ENCODE measurements at places on chromosomes 6 and 20. TPM values are rescaled to one million over a fixed set of nuclear protein-coding genes. Genes with fewer than 3 reads are reported as not detected.

DNA sequence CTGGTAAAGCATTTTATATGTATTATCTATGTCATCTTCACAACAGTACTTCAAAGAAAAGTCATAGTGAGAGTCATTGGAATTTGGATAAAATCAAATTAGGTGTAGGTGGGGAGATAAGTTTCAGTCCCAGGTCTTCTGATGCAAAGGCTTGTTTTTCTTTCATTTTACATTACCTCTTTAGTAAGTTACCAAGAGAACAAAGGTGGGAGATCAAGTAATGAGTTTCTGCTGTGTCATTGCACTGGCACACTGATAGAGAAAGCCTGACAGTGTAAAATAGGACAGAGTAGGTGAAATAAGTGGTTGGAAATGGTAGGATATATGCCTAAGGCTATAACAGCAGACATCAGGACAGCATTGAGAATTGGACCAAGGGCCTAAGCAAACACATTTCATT lies 250.4 kb downstream of the NKAIN2 start:
- DNase-seq: no peak

DNA sequence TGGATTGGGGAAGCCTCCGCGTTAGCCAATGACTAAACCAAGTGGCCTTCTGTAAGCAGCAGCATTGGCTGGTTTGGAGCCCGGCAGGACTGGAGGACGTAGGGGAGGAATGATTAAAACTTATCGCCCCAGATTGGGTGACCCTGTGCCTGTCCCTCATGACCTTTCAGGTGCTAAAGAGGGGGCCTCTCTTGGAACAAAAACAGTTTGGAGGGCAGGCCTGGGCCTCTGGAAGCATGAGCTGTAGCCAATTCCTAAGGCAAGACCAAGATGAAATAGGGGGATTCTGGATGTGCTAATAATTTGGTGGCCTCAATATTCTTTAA lies 1.4 kb downstream of the GMPR start:
- no peak for DNase-seq

- DNase-seq: no peak
Measured at GRCh38 chr6:119157506-119157815, 79.0 kb upstream of the FAM184A start.

- DNase-seq: peak; percentile 60
Measured at GRCh38 chr6:167906899-167907298, 80.2 kb downstream of the AFDN start.

- no peak for DNase-seq
Measured at GRCh38 chr6:74932232-74932888, 273.5 kb downstream of the COL12A1 start.

The DHX16 gene
- 39.3 TPM for polyA plus RNA-seq

The MOG gene
- polyA plus RNA-seq: 0.49 TPM

The HLA-DRB1 gene
- 44.8 TPM for polyA plus RNA-seq

The GMDS gene
- 69.9 TPM for polyA plus RNA-seq

The COL12A1 gene
- 103 TPM for polyA plus RNA-seq

The EDEM2 gene
- 17.1 TPM for polyA plus RNA-seq

Data from left renal cortex interstitium (tissue), 4 donors.